ENCODE measurements at places on chromosomes 6 and 20.
A peak's percentile ranks its signal among the peaks of the same experiment; 100 is the strongest.

- DNase-seq = peak; percentile 72
Observed at GRCh38 chr6:113855500-113856374, 1.4 kb upstream of the MARCKS start.

DNA sequence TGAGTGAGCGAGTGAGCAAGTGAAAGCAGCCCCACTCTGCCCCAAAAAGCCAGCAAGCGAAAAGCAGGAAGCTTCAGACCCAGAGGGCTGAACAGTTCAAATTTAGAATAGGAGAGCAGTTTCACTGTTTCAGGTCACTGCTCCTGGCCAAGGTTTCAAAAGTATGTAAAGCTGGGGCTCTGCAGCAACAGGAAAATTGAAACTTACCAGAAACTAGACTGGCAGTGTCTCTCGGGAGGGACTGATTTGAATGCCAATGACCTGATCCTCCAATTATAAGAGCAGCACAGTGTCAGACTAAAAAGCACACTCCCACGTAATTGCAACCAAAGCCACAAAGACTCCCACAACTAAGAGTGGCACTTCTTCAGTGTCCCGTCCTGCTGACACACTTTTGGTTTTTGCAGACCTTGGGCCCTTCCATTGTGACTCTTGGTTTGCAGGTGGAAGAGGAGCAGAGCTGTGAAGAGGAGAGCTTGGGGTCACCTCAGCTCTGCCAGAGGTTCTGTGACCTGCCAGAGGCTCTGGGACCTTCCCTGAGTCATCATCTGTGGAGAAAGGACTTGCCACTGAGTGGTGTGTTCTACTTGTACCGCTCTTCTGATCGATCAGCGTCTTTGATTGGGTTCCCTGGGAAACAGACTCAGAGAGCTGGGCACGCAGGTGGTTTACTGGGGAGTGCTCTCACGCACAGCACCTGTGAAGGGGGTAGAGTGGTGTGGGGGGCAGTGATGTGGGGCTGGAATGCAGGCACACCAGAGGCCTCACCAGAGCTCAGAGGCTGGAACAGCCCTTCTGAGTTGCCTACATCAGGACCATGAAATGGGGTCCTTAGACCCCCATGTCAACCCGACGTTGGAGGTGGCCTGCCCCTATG, 52.7 kb upstream of the PTGIS start:
- no peak for DNase-seq

GRCh38 chr20:10639077-10639736, 34.6 kb downstream of the JAG1 start:
- DNase-seq = no peak

- DNase-seq = no peak
Observed at GRCh38 chr6:285030-285771, 7.1 kb upstream of the DUSP22 start.

DNA sequence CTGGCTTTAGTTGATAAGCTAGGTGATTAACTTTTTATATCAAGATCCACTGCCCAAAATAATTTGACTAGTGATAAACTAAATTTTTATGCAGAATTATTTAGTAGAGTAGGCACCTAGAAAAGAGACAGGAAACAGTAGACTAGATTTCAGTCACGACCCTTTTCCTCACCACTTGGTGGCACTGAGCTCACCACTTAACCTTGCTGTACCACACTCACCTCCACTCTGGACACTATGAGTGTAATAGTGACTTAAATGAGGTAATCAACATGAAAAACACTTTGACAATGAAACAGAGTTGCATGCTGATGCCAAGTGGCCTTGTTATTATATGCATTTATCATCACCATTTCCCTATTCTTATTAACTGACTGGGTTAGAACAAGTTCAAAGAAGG, 730.4 kb downstream of the KIF16B start:
- no peak for DNase-seq
